Neural progenitor cell (in vitro differentiated cells): ENCODE measurements at places on chromosomes 5 and 9. TPM values are rescaled to one million over a fixed set of nuclear protein-coding genes. Genes with fewer than 3 reads are reported as not detected.

GRCh38 chr5:43312699-43313034 is 545 bp downstream of the HMGCS1 start:
- no peaks in the 10 kb centered on the region for H3K27me3 ChIP-seq
- H3K4me3 ChIP-seq, result peak overlapping the region; percentile 79
- peaks cover 5% of the 10 kb centered on the region for H3K36me3 ChIP-seq

- no peak overlapping the region for H3K4me3 ChIP-seq
- no peaks in the 10 kb centered on the region for H3K27me3 ChIP-seq
- no peaks in the 10 kb centered on the region for H3K36me3 ChIP-seq
- DNase-seq, result no peak
Measured at GRCh38 chr5:88734983-88735382, 148.0 kb downstream of the MEF2C start.

IL4 gene
- not detected in 2 replicates for total RNA-seq

C9orf40 gene
- 19.0 and 19.3 TPM in 2 replicates for total RNA-seq

DNA sequence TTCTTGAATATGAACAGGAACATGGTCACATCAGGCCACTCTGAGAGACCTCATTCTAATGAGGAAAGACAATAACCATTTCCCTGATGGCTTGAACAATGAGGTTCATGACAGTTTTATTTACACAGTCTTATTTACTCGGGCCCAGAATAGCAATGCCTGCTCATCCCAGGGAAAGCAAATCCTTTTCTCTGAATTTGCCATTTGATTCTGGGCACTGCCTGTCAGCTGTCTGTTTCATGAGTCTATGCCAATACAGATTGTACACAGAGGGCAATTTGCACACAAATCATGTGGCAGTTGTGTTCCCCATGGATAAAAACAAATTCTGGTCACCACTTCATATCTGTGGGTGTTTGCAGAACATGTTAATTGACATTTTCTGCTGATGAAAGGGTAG is 492.5 kb downstream of the ACTL7B start:
- no peak for DNase-seq
- H3K4me3 ChIP-seq, result no peak overlapping the region
- no peaks in the 10 kb centered on the region for H3K4me1 ChIP-seq
- H3K36me3 ChIP-seq, result no peaks in the 10 kb centered on the region

BRD3OS gene
- 19.0 and 28.3 TPM in 2 replicates for total RNA-seq

- peak; percentile 72 for DNase-seq
- H3K27me3 ChIP-seq, result no peaks in the 10 kb centered on the region
- H3K36me3 ChIP-seq, result no peaks in the 10 kb centered on the region
- peaks cover 7% of the 10 kb centered on the region for H3K4me1 ChIP-seq
- H3K27ac ChIP-seq, result no peak overlapping the region
Measured at GRCh38 chr9:124209279-124209678, 48.5 kb upstream of the NEK6 start.

ANKRD18B gene
- 10.3 and 14.7 TPM in 2 replicates for total RNA-seq

GRIN3A gene
- not detected in 2 replicates for total RNA-seq

DNA sequence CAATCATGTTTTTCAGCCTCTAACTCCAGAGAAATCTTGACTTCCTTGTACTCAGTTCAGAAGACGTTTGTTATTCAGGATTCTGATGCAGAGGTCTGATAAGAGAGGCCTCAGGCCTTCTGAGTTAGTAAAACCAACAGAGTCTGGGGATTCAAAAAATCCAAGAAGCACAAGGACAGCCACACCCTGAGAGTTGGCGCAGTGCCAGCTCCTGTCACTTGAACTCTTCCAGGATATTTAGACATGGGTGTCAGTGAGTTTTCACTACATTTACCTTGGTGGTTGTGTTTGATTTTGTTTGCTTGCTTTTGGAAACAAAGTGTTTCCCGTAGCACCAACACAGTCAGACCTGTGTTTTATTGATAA is 41.6 kb upstream of the PDE8B start:
- H3K4me3 ChIP-seq, result no peak overlapping the region
- no peaks in the 10 kb centered on the region for H3K4me1 ChIP-seq
- no peaks in the 10 kb centered on the region for H3K27me3 ChIP-seq

GRCh38 chr5:72612810-72613209 is 105.6 kb upstream of the ZNF366 start:
- H3K27me3 ChIP-seq, result no peaks in the 10 kb centered on the region
- no peaks in the 10 kb centered on the region for H3K36me3 ChIP-seq
- no peak overlapping the region for H3K4me3 ChIP-seq
- H3K4me1 ChIP-seq, result peaks cover 15% of the 10 kb centered on the region
- no peak overlapping the region for H3K27ac ChIP-seq
- no peak for DNase-seq

GRCh38 chr9:68887232-68887631 is 126.7 kb downstream of the PRKACG start:
- no peak overlapping the region for H3K27ac ChIP-seq
- H3K4me1 ChIP-seq, result no peaks in the 10 kb centered on the region
- no peak for DNase-seq
- no peaks in the 10 kb centered on the region for H3K36me3 ChIP-seq

- peaks cover 9% of the 10 kb centered on the region for H3K27me3 ChIP-seq
- peaks cover 16% of the 10 kb centered on the region for H3K4me1 ChIP-seq
- peaks cover 17% of the 10 kb centered on the region for H3K36me3 ChIP-seq
- peak overlapping the region; percentile 94 for H3K4me3 ChIP-seq
- no peak overlapping the region for H3K27ac ChIP-seq
Measured at GRCh38 chr5:178203670-178204181, 607 bp upstream of the HNRNPAB start.

SLC4A9 gene
- not detected in 2 replicates for total RNA-seq

GRCh38 chr5:108579236-108579635 is 168.5 kb upstream of the FER start:
- H3K36me3 ChIP-seq, result no peaks in the 10 kb centered on the region
- H3K4me3 ChIP-seq, result no peak overlapping the region
- no peak for DNase-seq
- peaks cover 20% of the 10 kb centered on the region for H3K4me1 ChIP-seq
- no peak overlapping the region for H3K27ac ChIP-seq

SPACA9 gene
- total RNA-seq, result 1.9 and 2.4 TPM in 2 replicates

- DNase-seq, result no peak
- H3K27ac ChIP-seq, result no peak overlapping the region
- H3K4me1 ChIP-seq, result peaks cover 6% of the 10 kb centered on the region
- peaks cover 60% of the 10 kb centered on the region for H3K27me3 ChIP-seq
- H3K36me3 ChIP-seq, result no peaks in the 10 kb centered on the region
- H3K4me3 ChIP-seq, result no peak overlapping the region
Measured at GRCh38 chr5:178993236-178993765, 1.8 kb downstream of the GRM6 start.

TIMD4 gene
- not detected in 2 replicates for total RNA-seq

- H3K4me1 ChIP-seq, result peaks cover 4% of the 10 kb centered on the region
- no peak overlapping the region for H3K4me3 ChIP-seq
- no peak for DNase-seq
- H3K27ac ChIP-seq, result no peak overlapping the region
- no peaks in the 10 kb centered on the region for H3K27me3 ChIP-seq
Measured at GRCh38 chr5:143673676-143674468, 138.1 kb upstream of the HMHB1 start.

- no peaks in the 10 kb centered on the region for H3K36me3 ChIP-seq
- H3K27me3 ChIP-seq, result no peaks in the 10 kb centered on the region
- DNase-seq, result no peak
- H3K27ac ChIP-seq, result no peak overlapping the region
- no peak overlapping the region for H3K4me3 ChIP-seq
- no peaks in the 10 kb centered on the region for H3K4me1 ChIP-seq
Measured at GRCh38 chr5:68333649-68334552, 118.3 kb downstream of the PIK3R1 start.

- H3K27me3 ChIP-seq, result no peaks in the 10 kb centered on the region
- H3K4me3 ChIP-seq, result peak overlapping the region; percentile 15
- no peaks in the 10 kb centered on the region for H3K36me3 ChIP-seq
- H3K27ac ChIP-seq, result no peak overlapping the region
- peaks cover 14% of the 10 kb centered on the region for H3K4me1 ChIP-seq
Measured at GRCh38 chr5:176664886-176665285, 17.6 kb downstream of the TSPAN17 start.

DNA sequence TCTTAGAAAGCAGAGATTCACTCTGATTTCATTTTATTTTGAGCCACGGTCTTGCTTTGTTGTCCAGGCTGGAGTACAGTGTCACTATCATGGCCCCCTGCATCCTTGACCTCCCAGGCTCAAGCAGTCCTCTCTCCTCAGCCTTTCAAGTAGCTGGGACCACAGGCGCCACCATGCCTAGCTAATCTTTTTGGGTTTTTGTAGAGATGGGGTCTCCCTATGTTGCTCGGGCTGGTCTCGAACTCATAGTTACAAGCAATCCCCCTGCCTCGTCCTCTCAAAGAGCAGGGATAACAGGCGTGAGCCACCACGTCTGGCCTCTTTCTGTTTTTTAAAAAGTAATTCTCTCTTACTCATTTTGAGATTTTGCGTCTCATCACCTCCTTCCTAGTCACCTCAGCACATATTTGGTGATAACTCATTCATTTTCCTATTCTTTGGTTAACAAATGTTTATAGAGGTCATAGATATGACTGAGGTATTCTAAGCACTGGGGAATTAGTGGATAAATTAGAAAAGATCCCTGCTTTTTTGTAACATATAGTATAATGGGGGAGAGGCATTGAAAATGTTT is 10.8 kb upstream of the DCP2 start:
- H3K4me3 ChIP-seq, result no peak overlapping the region
- no peak for DNase-seq
- no peak overlapping the region for H3K27ac ChIP-seq

C9orf50 gene
- total RNA-seq, result not detected in 2 replicates

DNA sequence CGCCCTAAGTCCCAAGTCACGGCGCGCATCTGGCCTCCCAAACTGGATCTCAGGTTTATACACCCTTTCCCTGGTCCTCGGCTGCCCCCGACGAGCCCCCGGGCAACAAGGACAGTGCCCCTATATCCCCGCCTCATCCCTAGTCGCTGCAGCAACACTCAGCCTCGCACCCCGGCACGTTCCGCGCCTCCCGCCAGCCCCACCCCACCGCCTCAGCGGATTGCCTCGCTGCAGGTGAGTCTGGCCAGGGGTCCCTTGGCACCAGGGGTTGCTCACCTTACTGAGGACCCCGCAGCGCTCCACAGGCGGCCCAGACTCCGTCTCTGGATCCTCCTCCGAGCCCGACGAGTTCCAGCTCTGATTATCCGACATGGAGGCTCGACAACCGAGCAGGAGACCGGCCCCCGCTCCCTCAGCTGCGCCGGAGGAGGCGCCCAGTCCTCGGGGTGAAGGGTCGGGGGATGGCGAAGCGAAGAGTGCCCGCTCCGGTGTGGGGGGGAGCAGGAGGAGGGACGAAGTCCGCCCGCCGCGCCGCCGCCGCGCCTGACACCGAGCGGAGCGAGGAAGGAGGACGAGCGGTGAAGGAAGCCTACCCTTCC is 494 bp downstream of the CERT1 start:
- H3K36me3 ChIP-seq, result no peaks in the 10 kb centered on the region
- H3K4me3 ChIP-seq, result peak overlapping the region; percentile 96
- DNase-seq, result peak; percentile 76

TSSK1B gene
- total RNA-seq, result not detected in 2 replicates

GRCh38 chr5:155750571-155750970 is 576.4 kb upstream of the SGCD start:
- H3K36me3 ChIP-seq, result no peaks in the 10 kb centered on the region
- H3K27ac ChIP-seq, result no peak overlapping the region
- H3K4me3 ChIP-seq, result no peak overlapping the region

ADGRD2 gene
- 0.13 and 0.43 TPM in 2 replicates for total RNA-seq

LECT2 gene
- total RNA-seq, result not detected in 2 replicates

DNA sequence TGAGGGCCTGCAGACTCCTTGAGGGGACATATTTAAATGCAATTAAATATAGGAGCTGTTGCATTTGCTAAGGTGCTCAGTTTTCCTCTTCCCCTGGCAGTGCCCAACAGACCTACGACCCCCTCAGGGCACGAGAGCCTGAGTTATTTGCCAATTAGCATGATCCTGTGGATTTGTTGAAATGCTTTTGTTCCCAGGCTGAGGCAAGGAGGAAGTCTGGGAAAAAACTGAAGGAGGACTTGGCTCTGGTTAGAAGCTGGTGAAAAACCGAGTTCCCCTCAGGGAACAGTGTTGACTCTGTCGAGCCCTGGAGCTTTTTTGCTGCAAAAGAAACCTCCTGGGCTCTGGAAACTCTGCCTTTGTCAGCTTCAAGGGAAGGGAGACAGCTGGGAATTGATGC is 103.6 kb upstream of the SHB start:
- H3K4me3 ChIP-seq, result no peak overlapping the region
- DNase-seq, result peak; percentile 38
- peak overlapping the region; percentile 69 for H3K27ac ChIP-seq
- no peaks in the 10 kb centered on the region for H3K36me3 ChIP-seq
- no peaks in the 10 kb centered on the region for H3K27me3 ChIP-seq

DNA sequence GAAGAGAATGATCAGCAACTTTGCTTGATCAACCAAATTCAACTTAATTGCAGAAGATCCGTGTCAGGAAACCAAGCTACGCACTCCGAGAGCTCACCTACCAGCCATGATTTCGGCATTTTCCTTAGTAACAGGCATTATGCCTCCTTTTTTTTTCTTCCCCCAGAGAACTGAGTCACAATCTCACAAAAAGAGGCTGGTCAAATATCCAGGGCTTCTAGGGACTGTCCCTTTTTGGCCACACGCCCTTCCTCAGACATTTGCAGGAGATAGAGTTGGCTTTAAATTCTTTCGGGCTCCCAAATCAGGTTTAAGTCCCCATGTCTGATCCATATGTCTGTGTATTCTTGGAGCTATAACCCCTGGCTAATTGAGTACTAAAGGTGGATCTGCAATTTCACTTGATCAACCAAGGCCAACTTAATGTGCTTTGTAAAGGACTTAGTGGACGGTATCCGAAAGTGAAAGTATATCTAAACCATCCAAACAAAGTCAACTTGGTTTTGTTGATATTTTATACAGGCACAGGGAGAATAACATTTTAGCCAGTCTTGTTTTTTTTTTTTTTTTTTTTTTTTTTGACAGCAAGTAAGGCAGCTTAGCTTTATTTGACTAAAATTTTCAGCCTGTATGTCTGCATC is 100.8 kb upstream of the TBCA start:
- H3K36me3 ChIP-seq, result no peaks in the 10 kb centered on the region
- no peak overlapping the region for H3K27ac ChIP-seq
- no peak for DNase-seq
- H3K4me3 ChIP-seq, result no peak overlapping the region
- no peaks in the 10 kb centered on the region for H3K4me1 ChIP-seq

TMEM174 gene
- not detected in 2 replicates for total RNA-seq

CKMT2 gene
- total RNA-seq, result not detected in 2 replicates

QSOX2 gene
- total RNA-seq, result 17.1 and 19.6 TPM in 2 replicates
